ENCODE measurements at places on chromosomes 1 and 21.

DNA sequence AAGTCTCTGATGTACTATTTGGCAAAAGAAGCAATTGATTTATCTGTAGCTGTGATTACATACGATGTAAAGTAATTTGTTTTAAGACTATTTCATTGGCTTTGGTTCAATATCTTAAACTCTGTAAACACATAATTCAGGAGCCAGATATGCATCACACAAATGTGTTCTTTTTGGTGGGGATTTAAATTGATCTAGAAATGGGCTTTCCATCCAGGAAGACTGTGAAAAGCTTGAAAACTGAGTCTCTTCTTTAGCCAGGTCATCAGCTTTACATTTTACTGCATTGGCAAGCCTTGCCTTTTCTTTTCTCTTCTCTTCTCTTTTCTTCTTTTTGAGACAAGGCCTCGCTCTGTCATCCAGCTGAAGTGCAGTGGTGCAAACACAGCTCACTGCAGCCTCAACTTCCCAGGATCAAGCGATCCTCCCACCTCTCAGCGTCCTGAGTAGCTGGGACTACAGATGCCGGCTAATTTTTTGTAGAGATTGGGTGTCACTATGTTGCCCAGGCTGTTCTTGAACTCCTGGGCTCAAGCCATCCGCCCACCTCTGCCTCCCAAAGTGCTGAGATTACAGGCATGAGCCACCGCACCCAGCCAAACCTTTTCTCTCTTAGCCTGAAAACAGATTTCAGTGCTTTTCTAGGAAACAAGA, 1.4 kb downstream of the RCAN3 start:
- DNase-seq: peak; percentile 68

GRCh38 chr1:46288485-46289133, 14.8 kb downstream of the LRRC41 start:
- no peak for DNase-seq

GRCh38 chr1:178969226-178969987, 56.3 kb upstream of the FAM20B start:
- no peak for DNase-seq

DNA sequence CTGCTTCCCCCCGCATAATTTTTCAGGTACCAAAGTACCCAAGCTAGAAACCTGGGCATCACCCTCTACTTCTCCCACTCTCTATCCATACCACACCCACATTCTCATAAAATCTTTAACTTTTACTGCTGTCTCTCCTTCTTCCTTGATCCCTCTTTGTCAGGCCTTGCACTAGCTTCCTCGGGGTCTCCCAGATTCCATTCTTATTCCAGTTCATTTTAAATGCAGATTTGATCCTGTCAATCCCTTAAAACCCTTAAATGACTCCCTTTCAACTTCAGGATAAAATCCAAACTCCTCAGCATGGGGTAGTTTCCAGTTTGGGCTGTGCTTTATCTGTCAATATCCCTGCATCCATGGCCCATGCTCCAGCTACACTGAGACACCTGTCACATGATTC, 343.5 kb downstream of the PBX1 start:
- DNase-seq: no peak

DNA sequence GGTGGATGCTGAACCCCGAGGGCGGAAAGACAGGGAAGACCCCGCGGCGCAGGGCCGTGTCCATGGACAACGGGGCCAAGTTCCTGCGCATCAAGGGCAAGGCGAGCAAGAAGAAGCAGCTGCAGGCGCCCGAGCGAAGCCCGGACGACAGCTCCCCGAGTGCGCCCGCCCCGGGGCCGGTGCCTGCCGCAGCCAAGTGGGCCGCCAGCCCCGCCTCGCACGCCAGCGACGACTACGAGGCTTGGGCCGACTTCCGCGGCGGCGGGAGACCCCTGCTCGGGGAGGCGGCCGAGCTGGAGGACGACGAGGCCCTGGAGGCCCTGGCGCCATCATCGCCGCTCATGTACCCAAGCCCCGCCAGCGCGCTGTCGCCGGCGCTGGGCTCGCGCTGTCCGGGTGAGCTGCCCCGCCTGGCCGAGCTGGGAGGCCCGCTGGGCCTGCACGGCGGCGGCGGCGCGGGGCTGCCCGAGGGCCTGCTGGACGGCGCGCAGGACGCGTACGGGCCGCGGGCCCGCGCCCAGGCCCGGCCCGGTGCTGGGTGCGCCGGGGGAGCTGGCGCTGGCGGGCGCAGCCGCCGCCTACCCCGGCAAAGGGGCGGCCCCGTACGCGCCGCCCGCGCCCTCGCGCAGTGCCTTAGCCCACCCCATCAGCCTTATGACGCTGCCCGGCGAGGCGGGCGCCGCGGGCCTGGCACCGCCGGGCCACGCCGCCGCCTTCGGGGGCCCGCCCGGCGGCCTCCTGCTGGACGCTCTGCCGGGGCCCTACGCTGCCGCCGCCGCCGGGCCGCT, 20.7 kb downstream of the FOXO6 start:
- DNase-seq: no peak

DNA sequence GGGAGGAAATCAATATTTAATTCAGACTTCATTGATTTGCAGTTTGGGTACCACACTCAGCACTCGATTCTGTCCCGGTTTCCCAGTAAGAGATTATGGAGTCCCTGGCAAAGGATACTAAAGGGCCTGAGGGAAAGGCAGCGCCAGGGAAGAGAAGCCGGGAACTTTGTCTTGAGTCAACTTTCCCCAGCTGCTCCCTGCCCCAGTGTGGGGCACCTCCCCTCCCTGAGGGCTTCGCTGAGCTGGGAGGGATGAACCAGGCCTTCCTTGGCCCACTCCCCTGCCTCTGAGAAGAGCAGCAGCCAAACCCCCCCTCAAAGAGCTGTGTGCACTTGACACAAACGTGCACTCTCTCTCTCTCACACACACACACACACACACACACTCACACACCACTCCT, 32.6 kb downstream of the OPTC start:
- DNase-seq: peak; percentile 45

- no peak for DNase-seq
These were observed 105.8 kb downstream of the MRPL39 start for GRCh38 chr21:25501462-25501861.

- DNase-seq: no peak
These were observed 37.4 kb upstream of the ERRFI1 start for GRCh38 chr1:8063298-8064036.

DNA sequence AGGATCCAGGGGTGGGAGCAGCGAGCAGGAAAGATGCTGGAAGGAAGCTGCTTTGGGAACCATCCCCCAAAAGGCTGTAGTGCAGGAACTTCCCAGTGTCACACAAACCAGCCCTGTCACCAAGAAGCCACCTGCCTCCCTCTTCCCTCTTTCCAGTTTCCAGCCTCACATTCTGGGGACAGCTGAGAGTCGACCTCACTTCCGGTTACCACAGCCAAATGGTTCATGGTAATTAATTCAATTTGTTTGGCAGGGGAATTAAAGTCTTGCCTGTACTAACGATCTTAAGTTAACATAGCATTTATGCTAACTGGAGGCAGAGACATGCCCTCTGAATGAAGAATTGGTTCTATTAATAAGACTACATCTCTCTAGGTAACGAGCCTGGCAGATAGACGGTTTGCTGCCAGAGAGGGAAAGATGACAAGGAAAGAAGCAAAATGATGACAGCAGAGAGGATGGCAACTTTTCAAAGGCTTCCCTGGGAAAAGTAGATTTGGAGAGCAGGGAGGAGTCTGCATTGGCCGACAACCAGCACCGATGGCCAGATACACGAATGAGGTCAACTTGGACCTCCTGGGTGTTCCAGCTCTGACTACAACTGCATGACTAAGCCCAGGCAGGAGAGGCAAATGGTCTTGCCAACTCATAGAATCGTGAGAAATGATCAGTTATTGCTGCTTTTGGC, 64.1 kb downstream of the TMCO4 start:
- peak; percentile 88 for DNase-seq

- DNase-seq: no peak
These were observed 43.8 kb downstream of the DDAH1 start for GRCh38 chr1:85421179-85421578.

DNA sequence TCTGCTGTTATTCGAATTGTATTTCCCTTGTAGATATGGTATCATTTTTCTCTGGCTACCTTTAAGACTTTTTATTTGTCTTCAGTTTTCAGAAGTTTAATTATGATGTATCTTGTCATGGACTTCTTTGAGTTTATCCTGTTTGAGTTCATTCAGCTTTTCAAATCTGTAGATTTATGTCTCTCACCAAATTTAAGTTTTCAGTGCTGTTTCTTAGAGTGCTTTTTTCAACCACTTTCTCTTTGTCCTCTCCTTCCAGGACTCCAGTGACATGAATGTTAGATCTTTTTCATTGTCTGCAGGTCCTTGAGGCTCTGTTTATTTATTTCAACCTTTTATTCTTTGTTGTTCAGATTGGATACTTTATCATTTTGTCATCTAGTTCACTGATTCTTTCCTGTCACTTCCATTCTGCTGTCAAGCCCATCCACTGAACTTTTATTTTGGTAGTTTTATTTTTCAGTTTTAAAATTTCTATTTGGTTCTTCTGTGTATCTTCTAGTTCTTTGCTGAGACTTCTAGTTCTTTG, 11.4 kb downstream of the RAB4A start:
- DNase-seq: no peak

GRCh38 chr1:46302641-46303037, 777 bp downstream of the LRRC41 start:
- peak; percentile 90 for DNase-seq

DNA sequence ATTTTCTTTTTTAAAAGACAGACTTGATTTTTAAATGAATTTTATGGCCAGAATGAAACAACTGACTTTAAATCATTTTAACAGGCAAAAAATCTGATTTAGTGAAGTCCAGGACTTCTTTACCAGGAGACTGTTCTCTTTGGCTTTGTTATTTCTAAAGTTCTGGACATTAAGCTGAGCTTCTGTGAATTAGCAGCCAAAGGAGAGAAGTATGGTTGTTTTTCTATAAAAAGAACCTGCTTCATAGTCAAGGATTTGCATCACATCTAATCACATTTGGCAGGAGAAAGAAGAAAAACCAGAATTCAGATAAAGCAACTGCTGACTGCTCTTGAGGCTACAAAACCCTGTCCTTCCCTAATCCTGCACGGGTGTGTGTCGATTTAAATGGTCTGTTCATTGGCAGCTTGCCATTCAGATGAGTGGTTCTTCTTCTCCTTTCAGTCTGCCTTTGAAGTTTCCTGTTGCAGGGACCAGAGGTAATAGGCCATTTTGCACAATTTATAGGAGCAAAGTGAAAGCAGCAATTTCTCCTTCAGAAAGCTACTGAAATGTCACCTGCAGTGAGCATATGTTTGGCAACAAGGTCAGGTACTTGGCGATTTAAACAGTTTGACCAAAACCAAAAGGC, 215.4 kb downstream of the OLFM3 start:
- no peak for DNase-seq

- no peak for DNase-seq
These were observed 17.7 kb downstream of the METTL13 start for GRCh38 chr1:171799166-171799565.

DNA sequence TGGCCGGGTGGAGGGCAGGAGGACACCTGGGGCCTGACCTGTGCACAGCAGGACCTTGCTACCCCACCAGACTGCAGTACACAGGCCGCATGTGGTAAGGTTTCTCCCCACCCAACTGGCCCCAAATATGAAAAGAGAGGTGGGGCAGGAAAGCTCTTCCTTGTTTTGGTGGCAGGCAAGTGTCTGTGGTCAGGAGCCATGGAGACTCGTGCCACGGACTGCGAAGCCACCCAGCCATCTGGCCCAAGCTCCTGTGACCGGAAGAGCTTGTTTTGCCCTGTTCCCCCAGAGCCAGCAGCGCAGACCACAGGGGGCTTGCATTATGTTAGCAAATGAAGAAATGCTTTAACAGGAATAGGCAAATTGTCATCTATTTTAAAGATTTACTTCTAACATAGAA, 54.9 kb downstream of the OLIG1 start:
- DNase-seq: no peak

DNA sequence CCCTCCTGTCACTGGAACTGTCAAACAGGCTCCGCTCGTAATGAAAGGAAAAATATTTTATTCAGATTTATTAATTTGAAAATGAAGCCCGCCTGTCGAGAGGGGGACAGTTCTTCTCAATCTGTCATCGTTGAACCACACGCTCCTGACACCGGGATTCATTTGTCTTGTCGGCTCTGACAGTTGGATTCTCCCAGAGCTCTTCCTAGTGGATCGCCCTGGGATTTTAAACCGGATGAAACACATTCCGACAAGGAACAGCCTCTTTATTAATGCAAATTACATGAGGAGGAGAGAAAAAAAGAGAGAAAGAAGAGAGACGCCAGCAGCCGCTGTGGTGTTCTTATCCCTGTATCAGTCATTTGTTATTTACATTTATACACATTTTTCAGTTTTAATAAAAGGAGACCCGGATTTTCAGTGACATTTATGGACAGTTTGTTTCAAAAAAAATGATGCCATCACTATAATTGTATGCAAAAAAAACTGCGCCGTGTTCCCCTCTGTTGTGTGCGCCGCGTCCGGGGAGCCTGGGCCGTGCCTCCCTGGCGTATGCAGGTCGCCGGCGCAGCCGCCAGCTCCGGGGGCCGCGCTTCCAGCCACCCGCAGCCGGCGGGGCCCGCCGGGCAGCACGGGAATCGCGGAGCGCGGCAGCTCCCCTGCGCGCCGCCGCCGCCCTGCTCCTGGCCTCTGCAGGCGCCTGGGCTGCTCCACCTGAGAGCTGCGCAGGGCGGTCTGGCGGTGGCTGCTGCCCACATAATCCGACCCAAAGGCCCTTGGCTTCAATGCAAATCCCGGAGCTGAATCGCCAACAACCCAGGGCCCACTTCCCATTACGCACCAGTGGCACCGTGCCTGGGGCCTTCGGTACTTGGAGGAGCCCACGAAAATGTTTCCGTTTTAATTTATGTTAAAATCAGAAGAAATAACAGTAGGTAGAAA, 237.9 kb upstream of the PBX1 start:
- DNase-seq: no peak

Measured in lower leg skin (tissue), 4 donors.